ENCODE measurements at places on chromosomes 2 and 18. TPM values are rescaled to one million over a fixed set of nuclear protein-coding genes. Genes with fewer than 3 reads are reported as not detected.

DNA sequence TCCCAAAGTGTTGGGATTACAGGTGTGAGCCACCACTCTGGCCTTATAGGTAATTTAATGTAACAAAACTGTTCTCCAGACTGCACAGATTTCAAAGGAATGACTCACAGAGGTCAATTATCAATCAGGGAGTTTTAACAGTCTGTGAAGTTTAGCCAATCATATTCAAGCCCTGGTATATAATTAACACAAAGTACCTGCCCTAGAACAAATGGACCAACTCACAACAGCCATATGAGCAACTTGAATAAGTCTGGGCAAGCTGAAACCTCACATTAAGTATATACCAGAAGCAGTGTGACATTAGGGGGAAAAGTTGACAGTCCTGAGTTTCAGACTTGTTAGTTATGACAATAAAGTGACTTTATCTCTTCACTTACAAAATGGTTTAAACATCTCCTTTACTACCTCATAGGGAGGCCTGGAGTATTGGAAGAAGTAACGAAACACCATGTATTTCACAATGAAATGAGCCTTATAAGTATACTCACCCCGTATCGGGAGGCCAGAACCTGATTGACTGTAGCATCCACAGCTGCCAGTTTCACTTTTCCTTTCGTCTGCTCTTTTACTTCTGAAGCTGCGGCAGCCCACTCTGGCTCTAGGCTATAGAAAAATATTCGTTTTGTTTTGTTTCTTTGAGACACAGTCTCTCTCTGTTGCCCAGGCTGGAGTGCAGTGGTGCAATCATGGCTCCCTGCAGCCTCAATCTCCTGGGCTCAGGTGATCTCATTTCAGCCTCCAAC, 22.2 kb downstream of the PDIA6 start:
- no peak overlapping the region for H3K27ac ChIP-seq
- no peak for DNase-seq
- no peaks in the 10 kb centered on the region for H3K27me3 ChIP-seq
- H3K4me1 ChIP-seq, result no peaks in the 10 kb centered on the region
- peaks cover 94% of the 10 kb centered on the region for H3K36me3 ChIP-seq
- no peak overlapping the region for H3K4me3 ChIP-seq

- no peak overlapping the region for H3K27ac ChIP-seq
- H3K4me3 ChIP-seq, result no peak overlapping the region
- no peaks in the 10 kb centered on the region for H3K4me1 ChIP-seq
- H3K27me3 ChIP-seq, result no peaks in the 10 kb centered on the region
- no peaks in the 10 kb centered on the region for H3K36me3 ChIP-seq
- no peak for DNase-seq
Observed at GRCh38 chr18:59202258-59202820, 17.6 kb upstream of the GRP start.

DNA sequence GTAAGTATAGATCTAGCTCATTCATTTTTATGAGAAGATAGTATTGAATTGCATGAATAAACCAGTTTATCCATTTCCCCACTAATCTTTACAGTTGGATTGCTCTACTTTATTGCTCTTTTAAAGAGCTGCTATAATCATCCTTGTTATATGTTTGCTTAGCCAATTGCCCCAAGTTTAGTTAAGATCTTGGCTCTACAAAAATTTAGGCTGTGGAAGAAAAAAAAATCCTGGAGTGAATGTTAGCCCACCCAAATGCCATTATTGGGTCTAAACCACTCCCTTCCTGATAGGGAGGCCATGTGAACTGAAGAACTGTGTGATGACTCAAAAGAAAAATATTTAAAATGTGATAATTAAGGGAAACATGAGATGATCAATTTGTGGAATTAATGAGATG, 2.9 kb downstream of the ALS2 start:
- H3K4me1 ChIP-seq, result peaks cover 3% of the 10 kb centered on the region
- H3K27me3 ChIP-seq, result no peaks in the 10 kb centered on the region
- H3K36me3 ChIP-seq, result no peaks in the 10 kb centered on the region
- H3K27ac ChIP-seq, result no peak overlapping the region
- no peak for DNase-seq

GRCh38 chr2:48016225-48017019, 110.1 kb upstream of the FBXO11 start:
- H3K27me3 ChIP-seq, result no peaks in the 10 kb centered on the region
- H3K4me3 ChIP-seq, result no peak overlapping the region
- H3K4me1 ChIP-seq, result no peaks in the 10 kb centered on the region

DNA sequence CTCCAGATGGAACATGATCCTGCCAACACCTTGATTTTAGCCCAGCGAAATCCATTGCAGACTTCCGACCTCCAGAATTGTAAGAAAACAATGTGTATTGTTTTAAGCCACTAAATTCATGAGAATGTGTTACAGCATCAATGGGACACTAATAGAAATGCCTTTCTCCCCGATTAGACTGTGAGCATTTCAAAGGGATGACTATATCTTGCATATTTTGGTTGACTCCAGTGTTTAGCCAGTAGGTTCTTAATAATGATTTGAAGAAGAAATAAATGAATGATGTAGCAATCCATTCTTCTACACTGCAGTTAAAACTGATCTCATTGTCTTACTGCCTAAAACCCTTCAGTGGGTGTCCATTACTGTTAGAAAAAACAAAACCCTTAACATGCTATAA, 67.4 kb upstream of the ACVR1C start:
- H3K4me3 ChIP-seq, result no peak overlapping the region
- H3K27ac ChIP-seq, result no peak overlapping the region
- DNase-seq, result no peak
- H3K4me1 ChIP-seq, result no peaks in the 10 kb centered on the region
- H3K36me3 ChIP-seq, result no peaks in the 10 kb centered on the region

- no peaks in the 10 kb centered on the region for H3K4me1 ChIP-seq
- DNase-seq, result no peak
- H3K27ac ChIP-seq, result no peak overlapping the region
- no peaks in the 10 kb centered on the region for H3K36me3 ChIP-seq
- no peak overlapping the region for H3K4me3 ChIP-seq
Observed at GRCh38 chr18:23833714-23834113, 144.5 kb downstream of the LAMA3 start.

DNA sequence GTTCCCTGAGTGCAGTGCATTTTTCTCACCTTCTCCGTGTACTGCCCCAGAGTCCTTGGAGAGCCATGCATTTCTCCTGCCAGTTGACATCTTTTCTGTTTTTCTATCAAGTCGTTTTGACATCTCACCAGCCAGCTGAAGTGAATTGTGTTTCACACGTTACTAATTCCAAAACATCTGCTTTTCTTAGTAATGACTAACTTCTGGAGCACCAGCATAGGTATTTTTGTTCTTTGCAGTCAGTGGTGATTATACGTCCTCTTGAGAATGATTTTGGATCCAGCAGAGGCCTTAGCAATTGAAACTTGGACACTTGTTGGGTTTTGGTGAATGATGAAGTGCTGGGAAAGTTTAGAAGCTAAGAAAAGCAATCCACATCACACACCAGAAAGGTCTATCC, 112.5 kb downstream of the PIK3C3 start:
- no peaks in the 10 kb centered on the region for H3K27me3 ChIP-seq
- DNase-seq, result no peak
- no peak overlapping the region for H3K4me3 ChIP-seq
- no peaks in the 10 kb centered on the region for H3K4me1 ChIP-seq
- no peak overlapping the region for H3K27ac ChIP-seq

DNA sequence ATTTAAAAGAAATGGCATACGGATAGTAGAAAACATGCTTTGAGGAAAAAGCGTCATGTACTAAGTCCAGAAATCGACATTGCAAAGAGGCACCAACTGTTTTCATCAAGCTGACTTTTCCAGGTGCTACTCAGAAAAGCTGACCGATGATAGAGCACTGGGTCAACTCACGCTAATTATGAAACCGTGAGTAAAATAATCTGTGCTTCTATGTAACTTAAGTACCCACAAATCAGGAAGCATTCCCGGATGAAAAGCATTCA, 353 bp upstream of the NUP35 start:
- no peak for DNase-seq
- peak overlapping the region; percentile 97 for H3K27ac ChIP-seq
- H3K36me3 ChIP-seq, result no peaks in the 10 kb centered on the region
- H3K4me3 ChIP-seq, result peak overlapping the region; percentile 96

DNA sequence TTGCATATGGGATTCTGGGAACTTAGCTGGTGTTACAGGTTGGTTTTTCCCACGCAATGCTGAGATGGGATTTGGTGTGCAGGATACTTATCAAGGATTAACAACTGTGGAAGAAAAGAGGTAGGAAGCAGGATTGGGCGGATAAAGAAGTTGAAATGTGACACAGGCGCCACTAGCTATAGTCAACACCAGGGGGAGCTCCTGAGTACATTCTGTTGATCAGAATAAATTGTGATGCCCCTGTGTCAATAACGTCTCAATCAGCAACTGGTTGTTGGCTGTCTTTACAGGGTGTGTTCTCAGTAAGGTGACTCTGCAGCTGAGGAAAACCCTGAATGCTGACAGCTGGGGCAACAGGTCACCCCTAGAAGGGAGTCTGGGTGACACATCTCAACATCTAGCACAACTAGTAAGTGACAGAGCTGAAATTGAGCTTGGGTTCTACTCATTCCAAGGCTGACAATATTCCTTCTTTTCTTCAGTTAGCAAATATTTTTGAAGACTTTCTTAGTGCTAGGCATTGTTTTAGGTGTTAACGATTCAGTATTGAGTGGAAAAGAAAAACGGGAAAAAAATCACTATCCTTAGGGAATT, 143.0 kb downstream of the ARL6IP6 start:
- no peak overlapping the region for H3K27ac ChIP-seq
- no peaks in the 10 kb centered on the region for H3K36me3 ChIP-seq
- H3K4me1 ChIP-seq, result no peaks in the 10 kb centered on the region
- no peak overlapping the region for H3K4me3 ChIP-seq
- DNase-seq, result peak; percentile 5

GRCh38 chr2:105243961-105244360, 2.4 kb downstream of the GPR45 start:
- no peaks in the 10 kb centered on the region for H3K4me1 ChIP-seq
- H3K4me3 ChIP-seq, result no peak overlapping the region
- no peaks in the 10 kb centered on the region for H3K36me3 ChIP-seq

AQP12B gene
- not detected for total RNA-seq

SP140 gene
- total RNA-seq, result 1.7 TPM

CIB4 gene
- not detected for total RNA-seq

GALM gene
- total RNA-seq, result 13.1 TPM

UCN gene
- total RNA-seq, result not detected
